ENCODE measurements at places on chromosomes 16 and 17. TPM values are rescaled to one million over a fixed set of nuclear protein-coding genes. Genes with fewer than 3 reads are reported as not detected.

SEPTIN12 gene
- not detected for total RNA-seq

CLEC18A gene
- total RNA-seq = 6.1 TPM

SLC38A8 gene
- total RNA-seq = not detected

ADORA2B gene
- total RNA-seq = 3.9 TPM

PABPN1L gene
- total RNA-seq = not detected

PTGES3L gene
- 1.1 TPM for total RNA-seq

HNF1B gene
- total RNA-seq = not detected

TBC1D3B gene
- 5.0 TPM for total RNA-seq

TVP23A gene
- total RNA-seq = not detected

SYCE1L gene
- total RNA-seq = not detected

CKLF gene
- total RNA-seq = 49.8 TPM

GAST gene
- not detected for total RNA-seq

SCIMP gene
- total RNA-seq = not detected

SLC52A1 gene
- total RNA-seq = not detected

SGCA gene
- total RNA-seq = not detected

CTRB1 gene
- not detected for total RNA-seq

PSMC3IP gene
- 30.9 TPM for total RNA-seq

GRCh38 chr16:77723108-77723514 lies 797 bp downstream of the NUDT7 start:
- H3K27ac ChIP-seq = no peak overlapping the region
- DNase-seq = no peak
- no peaks in the 10 kb centered on the region for H3K4me1 ChIP-seq
- peak overlapping the region; percentile 61 for H3K4me3 ChIP-seq
- no peaks in the 10 kb centered on the region for H3K27me3 ChIP-seq

- H3K4me3 ChIP-seq = no peak overlapping the region
- no peaks in the 10 kb centered on the region for H3K36me3 ChIP-seq
- no peak for DNase-seq
- no peaks in the 10 kb centered on the region for H3K27me3 ChIP-seq
- H3K27ac ChIP-seq = no peak overlapping the region
- H3K4me1 ChIP-seq = peaks cover 10% of the 10 kb centered on the region
Measured at GRCh38 chr16:8716592-8716991, 42.2 kb downstream of the ABAT start.

GRCh38 chr16:50678531-50678930 lies 2.6 kb downstream of the SNX20 start:
- H3K36me3 ChIP-seq = no peaks in the 10 kb centered on the region
- no peak for DNase-seq
- H3K27me3 ChIP-seq = no peaks in the 10 kb centered on the region
- no peak overlapping the region for H3K4me3 ChIP-seq
- H3K4me1 ChIP-seq = no peaks in the 10 kb centered on the region
- H3K27ac ChIP-seq = no peak overlapping the region

DNA sequence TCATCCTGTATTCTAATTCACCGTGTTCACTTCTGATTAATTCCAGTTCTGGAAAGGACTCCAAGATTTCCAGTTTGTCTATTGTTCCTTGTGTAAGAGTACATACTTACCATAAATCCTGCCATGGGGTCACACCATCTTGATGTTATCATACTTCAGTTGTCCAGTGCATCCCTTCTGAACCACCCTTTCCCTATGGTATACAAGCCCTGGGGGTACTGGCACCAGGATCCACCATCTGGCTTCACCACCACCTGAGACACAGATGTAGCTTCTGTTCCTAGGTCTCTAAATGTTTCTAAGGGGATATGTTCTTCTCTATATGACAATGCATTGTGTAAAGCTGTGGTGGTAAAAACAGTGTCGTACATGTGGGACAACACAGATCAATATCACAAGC lies 21.2 kb downstream of the SGF29 start:
- no peak for DNase-seq
- no peak overlapping the region for H3K4me3 ChIP-seq
- no peaks in the 10 kb centered on the region for H3K27me3 ChIP-seq
- no peaks in the 10 kb centered on the region for H3K36me3 ChIP-seq
- H3K4me1 ChIP-seq = no peaks in the 10 kb centered on the region

GRCh38 chr17:67151717-67152116 lies 93.3 kb downstream of the HELZ start:
- no peak overlapping the region for H3K4me3 ChIP-seq
- peaks cover 27% of the 10 kb centered on the region for H3K36me3 ChIP-seq
- no peaks in the 10 kb centered on the region for H3K4me1 ChIP-seq
- H3K27ac ChIP-seq = no peak overlapping the region
- no peaks in the 10 kb centered on the region for H3K27me3 ChIP-seq

DNA sequence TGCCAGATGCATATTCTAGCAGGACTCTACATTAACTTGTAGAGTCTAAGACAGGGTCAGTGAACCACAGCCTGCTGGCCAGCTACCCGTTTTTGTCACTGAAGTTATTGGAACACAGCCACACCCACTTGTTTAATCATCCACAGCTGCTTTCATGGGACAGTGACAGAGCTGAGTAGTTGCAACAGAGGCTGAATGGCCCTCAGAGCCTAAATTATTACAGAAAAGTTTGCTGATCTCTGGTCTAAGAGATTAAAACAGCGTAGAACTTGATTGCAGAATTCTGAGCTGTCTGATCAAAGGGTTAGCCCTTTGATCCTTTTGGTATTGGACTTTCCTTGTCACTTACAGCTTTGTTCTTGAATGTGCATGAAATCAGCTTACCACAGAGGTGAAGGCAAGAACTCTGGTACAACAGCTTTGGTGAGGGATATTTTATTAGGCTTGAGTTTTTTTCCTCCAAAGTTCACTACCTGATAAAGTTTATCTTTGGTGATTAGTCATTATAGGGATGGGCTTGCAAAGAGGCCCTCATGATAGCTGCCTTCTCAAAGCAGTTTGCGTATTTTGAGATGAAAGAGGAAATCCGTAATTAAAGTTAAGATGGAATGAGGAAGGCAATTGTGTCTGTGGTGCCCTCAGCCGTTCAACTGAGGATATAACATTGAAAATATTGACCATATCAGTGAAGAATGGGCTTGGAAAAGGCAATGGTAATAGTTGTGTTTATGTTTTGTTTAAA lies 23.6 kb downstream of the ALDH3A2 start:
- H3K36me3 ChIP-seq = peaks cover 10% of the 10 kb centered on the region
- H3K4me1 ChIP-seq = no peaks in the 10 kb centered on the region
- no peak overlapping the region for H3K4me3 ChIP-seq

DNA sequence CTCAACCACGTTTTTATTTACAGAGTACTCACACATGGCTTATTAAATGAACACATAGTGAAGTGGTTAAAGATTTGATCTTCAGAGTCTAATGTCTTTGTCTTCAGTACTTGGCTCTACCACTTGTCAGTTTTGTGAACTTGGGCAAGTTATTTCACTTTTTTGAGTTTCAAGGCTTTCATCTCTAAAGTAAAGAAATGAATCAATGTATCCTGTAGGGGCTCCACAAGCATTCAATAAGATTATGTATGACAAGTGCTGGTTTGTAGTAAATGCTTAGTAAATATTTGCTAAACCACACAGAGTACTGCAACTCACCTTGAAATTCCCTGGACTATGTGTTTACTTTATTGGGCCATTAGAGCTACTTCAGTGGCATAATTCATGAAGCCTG lies 446.0 kb upstream of the GOT2 start:
- H3K4me1 ChIP-seq = no peaks in the 10 kb centered on the region
- no peak overlapping the region for H3K27ac ChIP-seq
- no peak overlapping the region for H3K4me3 ChIP-seq

DNA sequence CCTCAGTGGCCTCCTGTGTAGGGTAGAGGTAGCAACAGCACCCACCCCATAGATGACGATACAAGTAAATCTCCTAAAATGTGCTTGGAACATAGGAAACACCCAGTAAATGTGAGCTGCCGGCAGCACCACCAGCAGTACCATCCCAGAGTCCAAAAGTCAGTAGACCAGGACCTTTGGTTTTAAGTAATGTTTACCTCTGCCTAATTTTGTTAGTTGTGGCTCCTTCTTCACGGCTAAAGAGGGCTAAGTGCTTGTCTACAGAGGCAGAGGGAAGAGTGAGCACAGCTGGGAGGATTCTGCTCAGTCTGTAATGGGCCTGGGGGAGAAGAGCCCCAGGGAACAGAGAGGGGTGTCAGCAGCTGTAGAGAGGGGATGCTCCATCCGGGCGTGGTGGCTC lies 91.3 kb upstream of the FBXO47 start:
- H3K4me3 ChIP-seq = no peak overlapping the region
- no peaks in the 10 kb centered on the region for H3K36me3 ChIP-seq
- H3K4me1 ChIP-seq = no peaks in the 10 kb centered on the region
- no peaks in the 10 kb centered on the region for H3K27me3 ChIP-seq
- DNase-seq = no peak
- no peak overlapping the region for H3K27ac ChIP-seq

- peaks cover 9% of the 10 kb centered on the region for H3K4me1 ChIP-seq
- H3K27me3 ChIP-seq = no peaks in the 10 kb centered on the region
- no peak overlapping the region for H3K4me3 ChIP-seq
- H3K36me3 ChIP-seq = no peaks in the 10 kb centered on the region
- no peak overlapping the region for H3K27ac ChIP-seq
Measured at GRCh38 chr17:76827736-76828135, 40.5 kb upstream of the MGAT5B start.

GRCh38 chr17:36105781-36106492 lies 2.3 kb downstream of the CCL4 start:
- no peaks in the 10 kb centered on the region for H3K27me3 ChIP-seq
- H3K4me3 ChIP-seq = no peak overlapping the region
- no peaks in the 10 kb centered on the region for H3K4me1 ChIP-seq

- no peaks in the 10 kb centered on the region for H3K27me3 ChIP-seq
- no peak overlapping the region for H3K27ac ChIP-seq
- H3K36me3 ChIP-seq = no peaks in the 10 kb centered on the region
- DNase-seq = no peak
- H3K4me1 ChIP-seq = no peaks in the 10 kb centered on the region
Measured at GRCh38 chr17:41455236-41455635, 11.9 kb downstream of the KRT32 start.

- peak; percentile 59 for DNase-seq
- no peak overlapping the region for H3K4me3 ChIP-seq
- H3K4me1 ChIP-seq = peaks cover 17% of the 10 kb centered on the region
- no peaks in the 10 kb centered on the region for H3K36me3 ChIP-seq
- no peaks in the 10 kb centered on the region for H3K27me3 ChIP-seq
Measured at GRCh38 chr16:56603589-56603988, 4.8 kb upstream of the MT2A start.

DNA sequence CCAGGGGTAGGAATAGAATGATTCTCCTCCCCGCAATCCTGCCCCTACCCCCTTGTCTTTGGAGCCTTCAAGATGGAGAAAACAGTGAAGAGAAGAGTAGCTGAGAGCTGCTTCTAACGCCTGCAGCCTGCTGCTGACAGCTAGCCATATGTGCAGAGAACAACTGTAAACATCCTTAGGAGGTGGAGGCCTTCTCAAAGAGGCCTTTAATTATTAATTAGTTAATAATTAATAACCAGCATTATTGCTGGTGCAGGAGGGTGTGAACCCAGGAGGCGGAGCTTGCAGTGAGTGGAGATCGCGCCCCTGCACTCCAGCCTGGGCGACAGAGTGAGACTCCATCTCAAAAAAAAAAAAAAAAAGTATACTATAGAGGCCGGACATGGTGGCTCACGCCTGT lies 8.5 kb downstream of the BFAR start:
- no peak for DNase-seq
- H3K36me3 ChIP-seq = peaks cover 35% of the 10 kb centered on the region
- H3K4me3 ChIP-seq = no peak overlapping the region
- no peak overlapping the region for H3K27ac ChIP-seq
- H3K27me3 ChIP-seq = no peaks in the 10 kb centered on the region

DNA sequence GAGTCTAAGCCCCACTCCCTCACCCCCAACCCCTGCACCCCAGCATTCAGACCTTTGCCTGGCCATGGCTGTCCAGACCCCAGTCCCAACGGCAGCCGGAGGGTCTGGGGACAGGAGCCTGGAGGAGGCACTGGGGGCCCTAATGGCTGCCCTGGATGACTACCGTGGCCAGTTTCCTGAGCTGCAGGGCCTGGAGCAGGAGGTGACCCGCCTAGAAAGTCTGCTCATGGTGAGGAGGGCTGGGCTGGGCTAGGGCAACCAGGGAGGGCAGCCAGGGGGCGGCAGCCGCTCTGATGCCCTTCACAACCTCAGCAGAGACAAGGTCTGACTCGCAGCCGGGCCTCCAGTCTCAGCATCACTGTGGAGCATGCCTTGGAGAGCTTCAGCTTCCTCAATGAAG lies 14.4 kb downstream of the RIPOR1 start:
- H3K36me3 ChIP-seq = peaks cover 8% of the 10 kb centered on the region
- peaks cover 4% of the 10 kb centered on the region for H3K27me3 ChIP-seq
- H3K4me1 ChIP-seq = peaks cover 6% of the 10 kb centered on the region
- no peak overlapping the region for H3K27ac ChIP-seq
- H3K4me3 ChIP-seq = no peak overlapping the region

DNA sequence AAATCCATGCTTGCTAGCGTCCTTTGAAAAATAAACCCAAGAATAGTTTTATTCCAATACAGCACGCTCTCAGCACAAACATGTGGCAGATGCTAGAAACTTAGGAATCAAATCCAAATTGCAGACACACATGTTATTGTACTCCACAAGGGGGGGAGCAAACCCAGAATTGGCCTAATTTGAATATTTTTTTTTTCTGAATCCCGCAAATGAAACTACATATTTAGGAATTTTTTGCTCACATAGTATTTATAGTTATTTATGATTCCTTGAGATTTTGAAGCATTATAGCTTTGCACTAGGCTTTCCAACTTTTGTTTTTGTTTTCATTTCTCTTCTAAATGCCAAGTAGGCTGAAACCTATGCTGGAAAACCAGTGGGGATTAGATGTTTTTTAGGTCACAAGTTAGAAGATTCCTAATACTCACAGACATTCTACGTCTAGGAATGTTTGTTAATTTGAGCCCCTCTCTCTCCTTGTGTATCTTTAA lies 59.3 kb upstream of the CDH11 start:
- H3K27ac ChIP-seq = no peak overlapping the region
- H3K4me3 ChIP-seq = no peak overlapping the region
- no peaks in the 10 kb centered on the region for H3K36me3 ChIP-seq
- no peak for DNase-seq
- peaks cover 5% of the 10 kb centered on the region for H3K4me1 ChIP-seq

GRCh38 chr17:72311004-72311403 lies 190.2 kb downstream of the SOX9 start:
- no peaks in the 10 kb centered on the region for H3K36me3 ChIP-seq

GRCh38 chr16:72125635-72126428 lies 32.2 kb downstream of the DHX38 start:
- no peaks in the 10 kb centered on the region for H3K36me3 ChIP-seq
- H3K4me1 ChIP-seq = peaks cover 5% of the 10 kb centered on the region
- no peak for DNase-seq
- no peaks in the 10 kb centered on the region for H3K27me3 ChIP-seq

GRCh38 chr16:31273187-31273586 lies 13.4 kb downstream of the ITGAM start:
- DNase-seq = no peak
- no peaks in the 10 kb centered on the region for H3K27me3 ChIP-seq
- no peak overlapping the region for H3K4me3 ChIP-seq
- H3K36me3 ChIP-seq = no peaks in the 10 kb centered on the region
- H3K4me1 ChIP-seq = no peaks in the 10 kb centered on the region

- peaks cover 73% of the 10 kb centered on the region for H3K4me1 ChIP-seq
- H3K27ac ChIP-seq = no peak overlapping the region
- H3K36me3 ChIP-seq = no peaks in the 10 kb centered on the region
- no peak for DNase-seq
- no peak overlapping the region for H3K4me3 ChIP-seq
Measured at GRCh38 chr17:40346765-40347158, 17.8 kb downstream of the GJD3 start.

Data from A673 (cell line).